ENCODE measurements at places on chromosomes 13 and 19.
A peak's percentile ranks its signal among the peaks of the same experiment; 100 is the strongest.

- no peak for DNase-seq
These were observed 10.1 kb downstream of the NLRP12 start for GRCh38 chr19:53813996-53814395.

GRCh38 chr13:66492479-66492878, 737.7 kb downstream of the PCDH9 start:
- DNase-seq = no peak

GRCh38 chr13:27607125-27607524, 13.2 kb downstream of the LNX2 start:
- peak; percentile 67 for DNase-seq

DNA sequence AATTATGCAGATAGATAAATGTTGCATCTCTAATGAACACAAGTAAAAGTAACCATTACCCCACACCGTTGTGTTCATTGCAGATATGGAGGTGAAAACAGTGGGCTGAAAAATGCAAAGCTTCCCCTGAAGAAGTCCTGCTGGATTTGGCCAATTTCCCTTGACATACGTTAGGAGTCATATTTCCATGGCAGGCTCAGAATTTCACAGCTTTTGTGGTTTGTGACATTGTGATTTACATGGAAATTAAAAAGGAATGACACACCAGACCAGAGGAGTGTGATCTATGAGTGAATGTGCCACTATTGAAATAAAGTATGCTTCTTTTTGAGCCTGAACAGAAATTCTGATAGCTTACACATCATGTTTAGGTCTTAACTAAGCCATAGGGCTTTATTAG, 221.1 kb upstream of the TMTC4 start:
- DNase-seq = no peak

- DNase-seq = no peak
These were observed 4.8 kb upstream of the UCHL3 start for GRCh38 chr13:75544681-75545330.

GRCh38 chr19:44577566-44577874, 35.8 kb upstream of the IGSF23 start:
- DNase-seq = no peak

DNA sequence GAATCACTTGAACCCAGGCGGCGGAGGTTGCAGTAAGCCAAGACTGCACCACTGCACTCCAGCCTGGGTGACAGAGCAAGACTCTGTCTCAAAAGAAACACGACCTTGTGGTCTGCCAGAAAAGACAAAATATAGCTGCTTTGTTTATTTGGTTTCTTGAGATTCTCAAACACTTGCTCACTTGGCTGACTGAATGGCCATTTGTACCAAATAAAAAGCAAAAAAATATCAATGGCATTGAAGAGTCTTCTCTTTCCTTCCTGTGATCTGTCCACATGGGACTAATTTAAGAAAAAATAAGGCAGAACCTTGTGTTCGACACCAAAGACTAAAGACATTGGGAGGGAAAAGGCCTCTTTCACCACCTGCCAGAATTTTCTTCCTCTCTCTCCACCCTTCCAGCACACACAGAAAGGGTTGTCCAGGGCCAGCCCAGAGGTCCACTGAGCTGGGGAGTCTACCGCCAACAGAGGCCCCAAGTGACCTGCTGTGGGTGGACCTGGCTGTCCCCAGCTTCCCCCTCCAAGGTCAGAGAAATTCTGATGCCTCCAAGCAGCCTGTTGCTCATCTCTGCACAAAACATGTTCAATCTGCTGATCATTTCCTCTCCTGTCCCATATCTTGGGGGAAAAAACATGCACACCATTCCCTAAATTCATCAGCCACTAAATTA, 5.9 kb downstream of the BRME1 start:
- DNase-seq = no peak

GRCh38 chr19:39138221-39139211, 12.9 kb downstream of the PAK4 start:
- no peak for DNase-seq

DNA sequence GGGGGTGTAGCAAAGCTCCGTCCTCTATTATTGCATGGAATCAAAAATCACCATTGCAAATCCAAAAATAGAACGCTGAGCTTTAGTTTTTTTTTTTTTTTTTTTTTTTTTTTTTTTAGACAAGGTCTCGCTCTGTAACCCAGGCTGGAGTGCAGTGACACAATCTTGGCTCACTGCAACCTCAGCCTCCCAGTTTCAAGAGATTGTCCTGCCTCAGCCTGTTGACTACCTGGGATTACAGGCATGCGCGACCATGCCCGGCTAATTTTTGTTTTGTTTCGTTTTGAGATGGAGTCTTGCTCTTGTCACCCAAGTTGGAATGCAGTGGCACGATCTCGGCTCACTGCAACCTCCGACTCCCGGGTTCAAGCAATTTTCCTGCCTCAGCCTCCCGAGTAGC, 15.3 kb upstream of the ZNF77 start:
- DNase-seq = no peak

GRCh38 chr19:3611841-3612240, 5.2 kb upstream of the TBXA2R start:
- DNase-seq = no peak

GRCh38 chr19:16540948-16541347, 1.3 kb downstream of the CHERP start:
- no peak for DNase-seq

- peak; percentile 59 for DNase-seq
These were observed 4.4 kb upstream of the SBK3 start for GRCh38 chr19:55549500-55550320.

DNA sequence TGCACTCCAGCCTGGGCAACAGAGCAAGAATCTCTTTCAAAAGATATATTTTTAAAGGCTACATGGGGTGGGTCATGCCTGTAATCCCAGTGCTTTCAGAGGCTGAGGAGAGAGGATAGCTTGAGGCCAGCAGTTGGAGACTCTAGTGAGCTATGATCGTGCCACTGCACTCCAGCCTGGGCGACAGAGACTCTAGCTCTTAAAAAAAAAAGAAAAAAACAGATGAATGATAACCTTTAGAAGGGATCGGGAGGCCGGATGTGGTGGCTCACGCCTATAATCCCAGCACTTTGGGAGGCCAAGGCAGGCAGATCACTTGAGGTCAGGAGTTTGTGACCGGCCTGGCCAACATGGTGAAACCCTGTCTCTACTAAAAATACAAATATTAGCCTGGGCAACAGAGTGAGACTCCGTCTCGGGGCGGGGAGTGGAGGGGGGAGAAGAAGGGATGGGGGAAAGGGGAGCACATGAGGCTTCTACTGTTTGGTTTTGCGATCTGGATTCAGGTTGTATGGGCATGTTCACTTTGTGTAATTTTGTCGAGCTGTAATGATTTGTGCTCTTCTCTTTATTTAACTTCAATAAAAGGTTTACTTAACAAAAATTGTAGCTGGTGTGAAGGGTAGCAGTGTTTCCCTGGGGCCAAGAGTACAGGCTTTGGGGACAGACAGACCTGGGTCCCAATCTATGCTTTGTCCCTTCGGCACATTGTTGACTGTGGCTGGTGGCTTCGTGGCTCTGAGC, 1.1 kb upstream of the PSMC4 start:
- DNase-seq = peak; percentile 28

- DNase-seq = no peak
These were observed 9.9 kb downstream of the TNFRSF19 start for GRCh38 chr13:23579896-23580683.

GRCh38 chr13:113528101-113528812, 37.7 kb upstream of the DCUN1D2 start:
- no peak for DNase-seq

DNA sequence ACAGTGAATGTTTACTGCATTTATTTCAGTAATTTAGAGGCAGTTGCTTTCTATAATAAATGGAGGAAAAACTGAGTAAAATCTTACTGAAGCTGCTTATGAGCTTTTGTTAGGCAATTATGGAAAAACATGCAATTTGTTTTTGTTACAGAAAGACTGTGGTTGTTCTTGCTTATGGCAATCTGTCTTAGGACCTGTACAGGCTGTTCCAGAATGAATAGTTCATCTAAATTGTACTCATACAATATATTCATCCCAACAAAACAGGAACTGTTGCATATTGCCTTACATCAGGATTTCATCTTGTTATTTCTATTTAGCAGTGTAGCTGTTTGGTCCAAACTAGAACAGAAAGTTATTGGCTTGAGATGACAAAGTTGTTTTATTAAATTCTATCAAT, 199.2 kb downstream of the NALCN start:
- DNase-seq = no peak

DNA sequence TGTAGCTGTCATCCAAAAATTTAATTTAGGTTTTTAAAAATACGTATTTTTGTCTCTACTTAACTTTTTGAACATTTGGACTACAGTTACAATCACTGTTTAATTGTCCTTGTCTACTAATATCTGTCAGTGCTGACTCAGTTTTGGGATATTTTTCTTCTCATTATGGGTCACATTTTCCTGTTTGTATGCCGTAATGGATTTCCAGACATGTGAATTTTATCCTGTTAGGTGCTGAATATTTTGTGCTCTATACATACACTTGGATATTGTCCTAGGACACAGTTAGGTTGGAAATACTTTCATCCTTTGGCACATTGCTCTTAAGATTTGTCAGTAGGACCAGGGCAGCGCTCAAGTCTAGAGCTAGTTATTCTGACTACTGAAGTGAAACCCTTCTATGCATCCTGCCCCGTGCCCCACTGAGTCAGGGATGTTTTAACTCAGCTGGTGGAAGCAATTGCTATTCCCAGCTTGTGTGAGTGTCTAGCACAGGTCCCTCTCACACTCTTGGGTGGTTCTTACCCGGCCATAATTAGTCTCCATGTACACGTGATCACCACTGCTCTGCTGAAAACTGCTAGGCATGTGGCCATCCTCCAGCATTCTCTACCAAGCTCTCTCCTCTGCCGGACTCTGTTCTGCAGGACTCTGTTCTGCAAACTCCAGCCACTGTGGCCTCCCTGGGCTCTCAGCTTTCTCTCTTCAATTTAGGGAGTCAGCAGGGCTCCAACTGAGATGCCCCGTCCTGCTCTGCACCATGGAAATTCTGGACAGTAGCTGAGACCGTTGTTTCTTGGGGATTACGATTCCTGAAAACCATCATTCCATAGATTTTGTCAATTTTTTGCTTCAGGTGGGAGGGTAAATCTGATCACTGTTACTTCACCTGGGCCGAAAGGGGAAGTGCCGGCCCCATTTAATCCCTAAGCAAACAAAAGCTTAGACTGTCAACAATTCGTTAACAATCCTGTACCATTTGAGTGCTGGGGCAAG, 11.1 kb downstream of the PROZ start:
- DNase-seq = no peak

DNA sequence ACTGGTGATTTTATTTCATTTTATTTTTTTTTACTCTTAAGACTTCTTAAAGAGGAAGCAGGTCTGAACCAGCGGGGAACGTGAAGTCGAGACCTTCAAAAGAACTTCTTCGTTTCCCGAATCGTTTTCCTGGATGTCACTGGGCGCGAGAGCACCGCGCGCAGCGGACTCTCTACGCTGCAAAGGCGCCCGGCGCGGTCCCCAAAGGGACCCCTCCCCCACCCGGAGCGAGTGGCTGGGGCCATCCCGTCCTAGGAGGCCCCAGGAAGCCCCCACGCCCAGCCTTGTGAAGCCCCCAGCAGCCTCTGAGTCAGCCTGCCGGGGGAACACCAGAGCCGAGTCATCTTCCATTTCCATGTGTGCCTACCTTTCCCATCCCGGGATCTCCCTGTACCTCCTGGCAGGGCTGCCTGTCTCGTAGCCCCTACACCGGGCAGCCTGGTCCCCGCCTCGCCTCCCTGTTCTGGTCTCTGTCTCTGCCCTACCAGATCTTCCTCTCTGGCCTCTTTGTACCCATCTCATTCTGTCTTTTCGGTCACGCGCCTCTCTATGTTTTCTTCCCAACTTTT, 608 bp downstream of the CD70 start:
- DNase-seq = no peak

GRCh38 chr19:44112802-44113137, 429 bp upstream of the ZNF225 start:
- no peak for DNase-seq

GRCh38 chr19:14519860-14520407, 1.7 kb upstream of the DNAJB1 start:
- peak; percentile 70 for DNase-seq

Measured in LoVo (cell line).